ENCODE measurements at places on chromosomes 6 and 20. TPM values are rescaled to one million over a fixed set of nuclear protein-coding genes. Genes with fewer than 3 reads are reported as not detected.

- H3K36me3 ChIP-seq = no peaks in the 10 kb centered on the region
- peaks cover 26% of the 10 kb centered on the region for H3K4me1 ChIP-seq
- no peak overlapping the region for H3K27ac ChIP-seq
- no peak overlapping the region for H3K4me3 ChIP-seq
- no peak for DNase-seq
Observed at GRCh38 chr6:7802662-7803061, 76.8 kb downstream of the BMP6 start.

Gene GNRH2
- 2.1 TPM for total RNA-seq

Gene THBS2
- total RNA-seq = 20.4 TPM

GRCh38 chr6:115972679-115973078, 88.0 kb downstream of the FRK start:
- H3K27me3 ChIP-seq = no peaks in the 10 kb centered on the region
- no peaks in the 10 kb centered on the region for H3K36me3 ChIP-seq
- no peak for DNase-seq

Gene TAPBP
- 64.4 TPM for total RNA-seq

Gene BNIP5
- total RNA-seq = not detected

DNA sequence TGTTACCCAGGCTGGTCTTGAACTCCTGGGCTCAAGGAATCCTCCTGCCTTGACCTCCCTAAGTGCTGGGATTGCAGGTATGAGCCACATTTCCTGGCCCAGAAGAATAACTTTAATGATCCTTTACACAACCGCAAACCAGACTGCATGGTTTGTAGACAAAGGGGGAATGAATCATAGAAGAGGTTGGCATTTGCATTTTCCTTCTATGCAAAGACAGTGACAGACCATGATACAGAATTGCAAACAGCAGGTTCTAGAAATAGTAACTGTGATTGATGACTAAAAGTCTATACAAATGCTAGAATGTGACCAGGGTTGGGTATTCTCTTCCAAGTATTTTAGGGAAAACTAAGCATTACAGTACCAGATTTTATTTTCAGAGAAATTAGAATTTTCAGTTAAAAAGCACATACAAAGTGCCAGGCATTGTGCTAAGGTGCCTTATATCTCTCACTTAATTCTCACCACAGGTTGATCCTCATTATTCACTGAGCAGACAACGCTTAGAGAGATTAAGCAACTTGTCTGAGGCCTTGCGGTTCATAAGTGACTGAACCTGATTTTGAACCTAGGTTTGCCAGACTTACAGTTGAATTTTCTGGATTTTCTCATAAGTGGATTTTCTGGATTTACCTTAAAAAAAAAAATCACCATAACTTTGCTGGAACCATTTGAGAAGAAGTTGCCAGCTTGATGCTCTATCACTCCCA, 146.6 kb downstream of the ZFAND3 start:
- H3K4me1 ChIP-seq = no peaks in the 10 kb centered on the region
- peaks cover 42% of the 10 kb centered on the region for H3K36me3 ChIP-seq
- DNase-seq = no peak
- no peak overlapping the region for H3K27ac ChIP-seq

GRCh38 chr20:43667341-43668132, 623 bp downstream of the MYBL2 start:
- H3K36me3 ChIP-seq = no peaks in the 10 kb centered on the region
- H3K27me3 ChIP-seq = peaks cover 12% of the 10 kb centered on the region
- peaks cover 6% of the 10 kb centered on the region for H3K4me1 ChIP-seq
- DNase-seq = no peak
- H3K4me3 ChIP-seq = peak overlapping the region; percentile 67
- H3K27ac ChIP-seq = no peak overlapping the region

- H3K36me3 ChIP-seq = no peaks in the 10 kb centered on the region
- H3K27me3 ChIP-seq = no peaks in the 10 kb centered on the region
- H3K4me3 ChIP-seq = no peak overlapping the region
- no peak overlapping the region for H3K27ac ChIP-seq
Observed at GRCh38 chr6:115890238-115890637, 170.5 kb downstream of the FRK start.

- no peak overlapping the region for H3K27ac ChIP-seq
- no peaks in the 10 kb centered on the region for H3K4me1 ChIP-seq
- no peak overlapping the region for H3K4me3 ChIP-seq
- DNase-seq = no peak
- no peaks in the 10 kb centered on the region for H3K36me3 ChIP-seq
Observed at GRCh38 chr6:33656844-33657243, 35.7 kb downstream of the ITPR3 start.

DNA sequence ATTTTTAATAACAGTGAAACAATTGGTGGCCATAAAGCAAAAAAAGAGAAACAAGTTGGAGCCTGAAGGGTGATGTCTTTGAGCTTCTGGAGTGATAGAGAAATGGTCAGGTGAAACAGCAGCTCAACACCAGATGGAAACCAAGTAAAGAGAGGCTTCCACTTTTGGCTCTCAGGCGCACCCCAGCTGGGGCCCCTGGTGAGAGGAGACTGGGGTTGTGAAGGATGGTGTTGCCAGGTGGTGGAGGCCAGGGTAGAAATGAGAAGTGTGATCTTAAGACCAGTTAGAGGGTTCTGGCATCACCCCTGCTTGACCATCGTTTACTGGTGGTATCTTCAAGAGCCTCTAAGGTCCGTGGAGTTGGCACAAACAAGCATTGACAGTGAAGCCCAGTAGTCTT, 126.0 kb upstream of the AKIRIN2 start:
- H3K36me3 ChIP-seq = no peaks in the 10 kb centered on the region
- peaks cover 45% of the 10 kb centered on the region for H3K4me1 ChIP-seq
- H3K27ac ChIP-seq = no peak overlapping the region
- H3K27me3 ChIP-seq = no peaks in the 10 kb centered on the region

DNA sequence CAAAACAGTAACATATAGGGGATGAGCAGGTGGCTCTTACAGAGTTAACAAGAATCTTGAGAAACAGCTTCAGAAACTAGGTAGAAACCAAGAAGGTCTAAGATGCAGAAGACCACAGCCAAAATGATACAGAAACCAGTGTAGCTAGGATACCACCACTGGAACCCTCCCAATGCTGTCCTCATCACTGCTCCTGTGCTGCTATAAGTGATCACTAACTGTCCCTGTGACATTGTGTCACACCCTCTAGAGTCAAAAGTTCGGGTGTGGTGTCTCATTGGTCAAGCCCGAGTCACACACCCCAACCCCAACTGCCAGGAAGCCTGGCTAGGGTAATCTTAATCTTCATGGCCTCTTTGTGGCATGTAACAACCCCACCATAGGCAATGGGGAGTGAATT, 153.1 kb downstream of the RCAN2 start:
- H3K27ac ChIP-seq = no peak overlapping the region
- no peaks in the 10 kb centered on the region for H3K4me1 ChIP-seq
- no peak for DNase-seq
- no peaks in the 10 kb centered on the region for H3K36me3 ChIP-seq
- no peak overlapping the region for H3K4me3 ChIP-seq
- peaks cover 5% of the 10 kb centered on the region for H3K27me3 ChIP-seq

Gene RIPOR2
- total RNA-seq = 1.7 TPM

Gene FAM217A
- not detected for total RNA-seq

Gene FABP7
- total RNA-seq = 3.9 TPM
